Dorsolateral prefrontal cortex (tissue), 122 donors: ENCODE measurements at places on chromosomes 2 and 18.

DNA sequence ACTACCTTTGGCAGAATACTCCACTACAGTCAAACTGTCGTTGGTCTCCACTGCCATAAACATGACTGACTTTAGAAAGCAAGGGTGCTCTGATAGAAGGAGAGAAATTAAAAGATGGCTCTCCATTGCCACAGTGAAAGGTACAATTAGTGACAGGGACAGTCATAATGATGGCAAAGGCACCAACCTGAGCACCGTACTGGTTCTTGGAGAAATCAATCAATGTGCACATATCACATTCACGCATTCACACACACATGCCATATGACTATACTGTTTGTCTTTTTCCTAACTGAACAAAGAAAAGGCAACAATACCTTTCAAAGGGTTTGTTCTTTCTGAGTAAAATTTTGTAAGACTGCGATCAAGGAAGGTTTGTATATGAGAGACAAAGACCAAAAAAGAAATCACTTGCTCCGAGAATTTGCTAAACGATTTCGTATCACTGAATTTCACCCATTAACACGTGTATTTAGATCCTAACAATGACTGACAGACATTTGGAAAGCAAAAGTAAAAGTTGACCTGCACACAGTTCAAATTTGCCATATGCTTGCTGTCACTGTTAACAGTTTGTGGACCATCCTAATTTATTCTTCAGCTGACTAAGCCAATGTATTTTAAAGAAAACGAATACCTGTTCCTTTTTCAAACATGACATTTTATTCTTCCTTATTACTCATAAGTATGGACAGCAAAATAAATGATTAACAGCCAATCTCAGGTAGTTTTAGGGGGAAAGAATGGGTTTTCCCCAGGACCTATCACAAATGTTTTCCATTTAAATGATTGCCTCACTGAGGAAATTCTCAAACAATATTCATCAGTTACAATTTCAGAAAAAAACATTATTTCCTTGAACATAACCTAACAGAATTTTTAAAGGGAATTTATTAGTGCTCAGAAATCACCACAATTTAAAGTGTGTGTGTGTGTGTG lies 644.4 kb downstream of the ZEB2 start:
- DNase-seq: no peak

GRCh38 chr18:11990539-11990938 lies 9.2 kb downstream of the IMPA2 start:
- DNase-seq: no peak

DNA sequence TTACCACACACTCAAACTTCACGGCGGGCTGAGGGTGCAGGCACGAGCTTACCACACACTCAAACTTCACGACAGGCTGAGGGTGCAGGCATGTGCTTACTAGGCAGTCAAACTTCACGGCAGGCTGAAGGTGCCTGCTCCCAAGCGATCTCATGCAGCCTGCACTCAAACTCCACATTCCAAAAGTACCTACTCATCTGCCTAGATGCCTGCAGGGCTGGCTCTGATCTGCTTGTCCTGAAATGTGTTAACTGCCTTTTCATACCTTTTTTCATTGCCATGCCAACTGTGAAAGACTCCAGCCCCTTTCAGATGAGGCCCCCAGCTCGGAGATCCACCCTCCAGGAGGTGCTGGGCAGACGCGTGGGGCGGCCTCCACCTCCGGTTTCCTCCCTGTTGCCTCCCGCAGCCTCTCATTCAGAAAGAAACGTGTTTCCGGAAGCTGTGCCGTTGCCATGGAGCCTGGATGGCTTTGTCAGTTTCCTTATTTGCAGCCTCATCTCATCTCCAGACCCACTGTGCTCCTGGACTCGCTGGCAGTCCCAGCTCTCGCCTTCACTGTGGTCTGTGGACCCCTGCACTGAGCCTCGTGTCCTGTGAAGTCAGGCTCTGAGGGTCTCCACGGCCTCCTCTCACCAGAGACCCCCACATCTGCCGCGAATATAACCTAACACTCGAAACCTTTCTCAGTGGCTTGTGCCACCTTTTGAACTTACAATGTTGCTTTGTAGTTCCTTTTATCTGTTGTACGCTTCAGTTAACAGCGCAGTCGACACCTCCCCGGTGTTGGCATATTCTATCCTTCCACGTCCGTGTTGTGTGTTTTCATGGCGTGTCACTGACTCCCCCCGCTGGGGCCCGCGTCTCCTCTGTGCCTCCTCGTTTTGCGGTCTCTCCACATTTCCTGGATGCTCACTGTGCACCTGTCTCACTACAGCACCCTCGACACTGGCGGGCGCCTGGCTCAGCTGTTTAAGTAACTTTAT lies 106.1 kb upstream of the ALKAL2 start:
- peak; percentile 65 for DNase-seq

DNA sequence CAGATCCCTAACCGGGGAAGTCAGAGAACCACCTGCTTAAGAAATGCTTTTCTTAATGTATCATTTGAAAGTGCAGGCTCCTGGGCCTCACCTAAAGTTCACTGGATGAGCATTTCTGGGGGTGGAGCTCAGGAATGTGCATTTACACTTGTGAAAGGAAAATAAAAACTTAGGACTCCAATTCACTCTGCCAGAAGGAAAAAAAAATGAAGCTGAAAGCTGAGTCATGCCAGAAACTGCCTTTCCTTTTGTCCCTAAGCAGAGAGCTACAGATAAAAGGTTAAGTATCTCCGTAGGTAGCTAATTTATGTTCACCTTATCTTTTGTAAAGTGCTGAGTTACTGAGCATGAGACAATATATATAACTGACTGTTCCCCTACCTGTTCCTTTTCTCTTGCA lies 229.5 kb upstream of the MEX3C start:
- no peak for DNase-seq

GRCh38 chr2:69344305-69344704 lies 42.7 kb downstream of the GFPT1 start:
- no peak for DNase-seq

DNA sequence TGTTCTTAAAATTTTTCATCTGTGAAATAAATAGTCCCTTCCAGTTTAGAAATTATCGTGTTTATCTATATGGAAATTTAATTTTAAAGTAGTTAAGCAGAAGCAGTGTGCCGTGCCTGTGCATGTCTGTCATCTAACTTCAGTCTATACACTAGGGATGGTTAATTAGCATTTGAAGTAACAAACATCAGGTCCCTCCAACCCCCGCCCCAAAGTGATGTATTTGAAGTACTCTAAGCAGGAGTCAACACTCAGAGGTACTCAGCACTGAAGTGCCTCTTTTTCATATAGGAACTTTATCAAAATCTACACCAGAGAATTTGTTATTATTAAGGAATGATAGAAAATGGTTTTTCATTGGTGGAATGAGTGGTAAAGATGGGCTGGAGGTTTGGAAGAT lies 33.0 kb downstream of the LANCL1 start:
- no peak for DNase-seq

GRCh38 chr18:59150236-59150635 lies 10.6 kb downstream of the SEC11C start:
- no peak for DNase-seq

- no peak for DNase-seq
These were observed 121.6 kb downstream of the GALNT1 start for GRCh38 chr18:35703043-35703688.

- no peak for DNase-seq
These were observed 373.9 kb downstream of the PTPRM start for GRCh38 chr18:7940971-7941370.

- no peak for DNase-seq
These were observed 248.5 kb upstream of the RAB6C start for GRCh38 chr2:129730979-129731378.

DNA sequence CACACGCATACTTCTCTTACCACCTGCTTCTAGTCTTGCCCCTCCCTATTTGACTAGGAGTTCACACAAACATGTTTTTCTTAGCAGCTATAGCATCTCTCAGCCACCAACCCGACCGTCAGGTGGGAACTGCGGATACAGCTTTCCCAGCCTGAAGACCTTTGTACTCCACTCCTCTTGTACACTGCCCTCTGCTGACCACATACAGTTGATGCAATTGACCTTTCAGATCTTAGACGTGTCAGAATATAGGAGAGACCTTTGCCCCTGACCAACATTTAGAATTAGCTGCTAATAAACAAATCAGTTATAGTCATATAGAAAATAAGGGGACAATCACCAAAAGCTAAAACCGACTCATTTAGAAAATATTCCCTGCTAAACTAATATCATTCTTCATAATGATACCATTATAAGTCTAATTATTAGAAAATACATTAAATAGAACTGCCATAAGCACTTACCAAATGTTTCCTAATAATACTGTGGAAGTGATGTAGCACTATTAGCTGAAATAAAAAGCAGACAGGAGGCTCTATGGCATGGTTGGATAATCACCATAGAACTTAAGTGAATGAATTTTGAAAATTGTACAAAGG lies 208.4 kb downstream of the RAD51AP2 start:
- DNase-seq: no peak

- DNase-seq: no peak
These were observed 38.0 kb downstream of the MARCO start for GRCh38 chr2:118980022-118980421.

DNA sequence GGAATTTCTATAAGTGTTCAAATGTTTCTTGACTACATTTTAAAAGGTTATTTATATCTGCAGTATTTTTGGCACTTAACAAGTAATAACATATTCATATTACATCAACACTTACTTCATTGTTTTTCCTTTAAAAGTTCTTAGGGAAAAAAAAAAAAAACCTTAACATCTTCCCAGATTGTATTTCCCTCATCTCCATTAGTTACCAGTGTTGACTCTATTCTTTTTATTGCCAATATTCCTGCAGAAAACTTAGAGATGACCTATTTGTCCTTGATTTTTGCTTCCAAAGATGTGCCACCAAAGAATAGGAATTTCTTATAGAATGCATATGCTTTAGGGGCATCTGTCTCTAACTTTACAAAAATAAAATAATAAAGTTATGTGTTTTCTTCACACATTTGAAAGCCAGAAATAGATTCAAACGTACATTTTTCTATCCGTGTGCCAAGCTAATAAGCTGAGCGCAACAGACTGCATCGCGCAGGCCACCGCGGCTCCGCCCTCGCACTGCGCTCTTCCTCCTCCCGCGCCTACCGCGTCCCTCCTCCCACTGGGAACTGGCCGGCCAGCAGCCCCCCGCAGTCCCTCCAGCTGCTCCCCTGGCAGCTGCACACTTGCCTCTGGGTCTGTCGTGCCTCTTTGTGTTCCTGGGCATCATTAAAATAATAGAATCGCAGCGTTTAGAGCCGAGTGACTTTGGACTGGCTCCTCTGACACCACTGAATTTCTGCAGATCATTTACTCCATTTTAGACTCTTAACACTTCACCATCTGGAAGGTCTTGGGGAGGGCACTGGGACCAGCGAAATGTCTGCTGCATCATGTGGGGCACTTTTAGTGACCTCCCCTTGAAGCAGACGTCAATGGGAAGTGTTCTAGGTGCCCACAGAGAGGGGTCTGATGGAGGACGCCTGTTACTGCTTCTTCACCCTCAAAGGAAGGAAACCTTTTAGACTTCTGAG lies 21.2 kb upstream of the NAB1 start:
- DNase-seq: no peak

GRCh38 chr2:133919285-133919684 lies 334.6 kb upstream of the MGAT5 start:
- no peak for DNase-seq

DNA sequence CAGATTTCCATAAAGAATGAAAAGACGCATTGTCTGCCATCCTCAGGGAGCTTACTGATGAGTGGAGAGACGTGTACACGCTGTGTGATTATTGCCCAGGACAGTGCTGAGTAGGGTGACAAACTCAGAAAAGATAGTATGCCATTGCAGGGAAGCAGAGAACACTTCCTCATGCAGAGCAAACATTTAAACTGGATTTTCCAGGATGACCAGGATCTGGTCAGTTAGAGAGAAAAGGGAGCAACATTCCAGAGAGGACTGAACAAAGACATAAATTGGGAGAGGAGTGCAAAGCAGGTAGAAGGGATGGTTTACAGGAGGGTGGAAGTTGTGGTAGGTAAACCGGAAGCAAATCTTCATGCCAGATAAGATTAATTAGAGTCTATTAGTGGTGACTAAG lies 2.3 kb downstream of the SLC9A2 start:
- no peak for DNase-seq

DNA sequence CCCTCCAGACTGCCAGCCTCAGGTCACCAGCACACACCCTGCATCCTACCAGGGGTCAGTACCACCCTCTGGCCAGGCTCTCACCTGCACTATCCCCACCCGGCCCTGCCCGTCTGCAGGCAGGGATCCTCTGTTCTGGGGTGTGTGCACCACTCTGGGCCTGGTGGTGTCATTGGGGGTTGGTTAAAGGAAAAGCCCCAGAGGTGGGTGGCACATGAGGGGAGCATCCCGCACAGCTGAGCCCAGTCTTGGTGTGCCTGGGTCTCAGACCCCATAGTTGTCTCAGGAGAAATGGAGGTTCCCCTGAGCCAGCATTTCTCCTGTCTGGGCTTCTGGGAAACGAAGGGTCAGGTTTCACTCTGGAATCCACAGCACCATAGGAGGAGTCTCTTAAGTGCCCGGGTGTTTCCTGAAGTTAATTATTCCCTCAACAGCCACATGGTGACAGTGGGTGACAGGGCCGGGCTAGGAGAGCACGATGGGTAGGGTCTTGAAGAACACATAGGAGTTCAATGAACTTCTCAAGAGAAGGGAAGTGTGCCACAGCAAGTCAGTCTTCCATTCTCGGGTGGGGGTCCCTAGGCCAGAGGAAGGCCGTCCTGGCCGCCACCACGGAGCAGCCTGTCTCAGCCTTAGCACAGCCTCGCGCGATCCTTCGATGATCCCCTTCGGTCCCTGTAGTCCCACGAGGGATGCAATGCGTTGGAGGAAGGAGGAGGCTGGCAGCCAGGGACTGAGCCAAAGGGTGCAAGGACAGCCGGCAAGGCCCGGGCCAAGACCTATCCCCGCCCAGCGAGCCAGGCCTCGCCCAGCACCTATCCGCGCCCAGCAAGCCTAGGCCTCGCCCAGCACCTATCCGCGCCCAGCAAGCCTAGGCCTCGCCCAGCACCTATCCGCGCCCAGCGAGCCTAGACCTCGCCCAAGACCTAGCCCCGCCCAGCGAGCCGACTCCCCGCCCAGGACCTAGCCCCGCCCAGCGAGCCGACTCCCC lies 1.1 kb upstream of the FARP2 start:
- DNase-seq: peak; percentile 51

- no peak for DNase-seq
These were observed 55.9 kb upstream of the CREB1 start for GRCh38 chr2:207473931-207474235.

DNA sequence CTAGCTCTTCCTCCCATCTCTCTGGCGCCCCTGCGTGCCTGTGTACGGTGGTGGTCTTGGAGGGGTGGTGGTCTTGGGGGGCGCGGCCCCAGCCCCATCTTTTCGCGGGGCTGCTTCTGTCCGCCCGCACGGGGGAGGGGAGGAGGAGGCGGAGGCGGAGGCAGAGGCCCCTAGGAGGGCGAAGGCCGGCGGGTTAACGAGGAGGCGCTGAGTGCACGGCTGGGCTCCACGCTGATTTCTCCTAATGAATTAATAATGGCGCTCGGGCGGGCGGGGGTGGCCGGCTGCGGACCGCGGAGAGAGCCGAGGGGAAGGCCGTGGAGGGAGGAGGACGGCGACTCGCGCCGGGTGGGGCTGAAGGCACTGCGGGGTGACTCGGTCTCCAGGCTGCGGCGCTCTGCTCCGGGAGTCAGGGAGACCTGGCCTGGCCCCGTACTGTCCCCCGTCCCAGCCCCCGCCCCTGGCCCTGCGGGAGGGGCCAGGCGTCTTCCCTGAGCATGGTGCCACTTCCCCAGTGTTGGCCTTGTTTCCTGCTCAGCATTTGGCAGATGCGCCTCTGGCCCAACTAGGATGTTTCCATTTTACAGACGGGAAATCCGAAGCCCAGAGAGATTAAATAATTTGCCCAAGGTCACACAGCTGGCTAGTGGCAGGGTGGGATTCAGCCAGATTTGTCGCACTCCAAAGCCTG lies 6.0 kb downstream of the GAREM2 start:
- DNase-seq: no peak

- DNase-seq: no peak
These were observed 5.4 kb downstream of the LBH start for GRCh38 chr2:30236591-30237238.
